ENCODE measurements at places on chromosomes 6 and 20.

GRCh38 chr6:145903356-145904102, 60.6 kb downstream of the SHPRH start:
- DNase-seq = no peak

GRCh38 chr6:167046861-167047495, 47.8 kb downstream of the CEP43 start:
- no peak for DNase-seq

GRCh38 chr20:7180256-7181045, 413.0 kb downstream of the BMP2 start:
- no peak for DNase-seq

GRCh38 chr6:132664309-132665034, 5.5 kb upstream of the TAAR1 start:
- DNase-seq = no peak

DNA sequence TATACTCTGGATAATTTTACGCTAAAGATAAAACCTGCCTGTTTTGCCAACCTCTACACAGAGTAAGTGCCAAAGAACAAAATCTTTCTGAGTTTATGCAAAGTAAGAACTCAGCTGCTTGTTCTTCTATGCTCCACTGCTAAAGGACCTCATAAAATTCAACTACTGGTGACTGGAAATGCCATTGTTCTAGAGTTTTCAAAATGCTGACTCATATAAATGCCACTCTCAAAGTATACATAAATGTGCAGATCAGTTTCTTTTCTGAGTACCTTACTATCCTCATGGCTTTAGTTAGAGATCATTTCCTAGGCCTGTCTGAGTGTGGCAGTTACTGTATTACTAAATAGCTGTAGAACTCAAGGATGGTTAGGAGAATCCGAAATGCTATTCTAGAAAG, 45.6 kb downstream of the LYRM4 start:
- no peak for DNase-seq

- no peak for DNase-seq
These were observed 68.3 kb downstream of the SMLR1 start for GRCh38 chr6:130895516-130895915.

- DNase-seq = no peak
These were observed 104.0 kb upstream of the MAN1A1 start for GRCh38 chr6:119453242-119454200.

GRCh38 chr6:43768983-43769525, 957 bp upstream of the VEGFA start:
- no peak for DNase-seq

GRCh38 chr6:113733381-113733780, 123.8 kb upstream of the MARCKS start:
- DNase-seq = no peak

GRCh38 chr20:50590348-50590664, 80.1 kb downstream of the PTPN1 start:
- DNase-seq = no peak

DNA sequence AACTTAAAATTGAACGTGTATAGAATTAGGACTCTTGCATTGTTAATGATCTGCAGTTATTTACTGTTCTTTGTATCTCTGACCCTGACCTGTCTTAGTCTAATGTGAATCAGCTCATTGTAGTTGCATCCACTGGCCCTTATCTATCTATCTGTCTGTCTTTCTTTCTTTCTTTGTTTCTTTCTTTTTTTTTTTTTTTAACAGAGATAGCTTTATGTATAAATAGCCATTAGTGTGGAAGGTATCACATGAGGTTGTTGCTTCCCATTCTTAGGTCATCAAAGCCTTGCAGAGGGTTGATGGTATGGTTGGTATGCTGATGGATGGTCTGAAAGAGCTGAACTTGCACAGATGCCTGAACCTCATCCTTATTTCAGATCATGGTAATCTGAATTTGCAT, 59.9 kb downstream of the ENPP1 start:
- DNase-seq = no peak

- DNase-seq = no peak
These were observed 69.0 kb upstream of the ZNF217 start for GRCh38 chr20:53662595-53662994.

DNA sequence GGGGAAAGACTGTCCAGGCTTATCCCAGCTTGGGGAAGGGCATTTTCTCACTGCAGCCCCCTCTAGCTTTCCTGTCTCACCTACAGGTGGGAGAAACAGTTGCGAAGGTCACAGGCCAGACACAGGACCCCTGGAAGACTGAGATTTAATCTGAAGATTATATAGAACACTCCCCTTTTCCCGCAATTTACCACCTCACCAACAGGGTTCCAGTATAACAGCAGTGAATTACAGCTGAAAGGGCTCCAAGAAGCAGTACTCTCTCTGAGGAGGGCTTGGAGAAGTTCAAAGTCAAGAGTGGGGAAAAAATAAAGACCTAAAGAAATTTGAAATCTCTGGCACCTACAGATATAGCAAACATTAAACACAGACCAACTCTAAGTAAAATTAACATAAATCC, 111.9 kb downstream of the ANKRD60 start:
- no peak for DNase-seq

DNA sequence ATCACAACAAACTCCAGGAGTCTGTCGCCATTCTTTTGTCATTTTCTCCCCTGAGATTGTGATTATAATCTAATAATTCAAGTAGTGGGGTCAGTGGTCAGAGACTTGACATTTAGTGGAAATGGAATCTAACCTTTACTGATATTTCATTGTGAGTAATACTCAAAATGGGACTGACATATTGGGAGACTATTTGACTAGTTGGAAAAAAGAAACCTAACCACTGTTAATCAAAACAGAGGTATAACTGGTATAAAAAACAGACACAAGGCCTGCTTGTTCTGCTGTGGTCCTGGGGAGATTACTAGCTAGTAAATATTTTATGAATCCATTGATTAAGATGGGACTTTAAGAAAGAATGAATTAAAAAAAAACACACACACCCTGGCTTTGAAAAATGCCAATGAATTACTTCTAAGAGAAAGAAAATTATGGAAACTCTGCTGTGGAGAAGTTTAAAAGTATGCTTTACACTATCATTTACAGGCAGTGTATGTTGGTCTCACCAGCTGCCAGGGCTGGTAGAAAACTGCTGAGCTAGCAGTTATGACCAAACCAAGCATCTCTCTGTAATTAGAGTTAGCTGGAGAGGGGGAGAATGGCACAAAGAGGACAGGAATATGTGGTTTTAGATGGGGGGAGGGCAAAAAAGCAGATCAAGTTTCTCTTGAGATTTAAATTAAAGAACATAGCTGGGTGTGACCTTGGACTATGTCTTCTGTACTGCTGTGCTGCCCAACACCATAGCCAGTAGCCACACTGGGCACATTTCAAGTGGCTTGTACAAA, 103.7 kb downstream of the FYN start:
- DNase-seq = no peak

Data from stimulated activated CD4-positive, alpha-beta T cell treated with anti-CD3 and anti-CD28 coated beads, Interleukin-15, amount 100 ng/mL, for 24 hours (primary cell).